ENCODE measurements at places on chromosomes 5 and 9.
A peak's percentile ranks its signal among the peaks of the same experiment; 100 is the strongest.

DNA sequence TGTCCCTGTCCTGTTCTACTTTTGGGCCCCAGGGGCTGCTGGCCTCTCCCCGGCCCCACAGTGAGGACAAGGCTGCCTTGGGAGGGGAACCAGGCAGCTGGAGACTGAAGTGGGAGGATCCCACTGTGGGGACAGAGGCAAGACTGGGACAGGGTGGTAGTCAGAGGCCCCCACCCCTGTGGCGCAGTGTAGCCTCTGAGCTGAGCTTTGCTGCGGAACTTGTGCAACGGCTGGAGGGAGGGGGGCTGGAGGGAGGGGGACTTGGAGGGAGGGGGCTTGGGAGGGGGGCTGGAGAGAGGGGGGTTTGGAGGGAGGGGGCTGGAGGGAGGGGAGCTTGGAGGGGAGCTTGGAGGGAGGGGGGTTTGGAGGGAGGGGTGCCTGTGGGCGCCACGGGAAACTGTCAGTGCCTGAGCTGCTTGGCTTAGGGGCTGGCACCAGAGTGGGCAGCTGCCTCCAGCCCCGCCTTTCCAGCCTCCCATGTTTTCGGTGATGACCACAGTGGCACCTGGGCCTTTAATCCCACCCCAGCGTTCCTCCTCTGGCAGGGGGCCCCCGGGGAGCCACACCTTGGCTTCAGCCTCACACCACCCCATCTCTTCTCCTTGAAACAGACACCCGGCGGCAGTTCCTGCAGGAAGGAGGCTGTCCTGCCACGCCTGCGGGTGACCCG, 2.3 kb upstream of the FUT7 start:
- DNase-seq: no peak

GRCh38 chr5:147906326-147907095, at the start of gene C5orf46:
Gene C5orf46 (minus strand): TSS chr5:147906538. CDS start chr5:147906501, 37 bp downstream.
- DNase-seq: no peak

DNA sequence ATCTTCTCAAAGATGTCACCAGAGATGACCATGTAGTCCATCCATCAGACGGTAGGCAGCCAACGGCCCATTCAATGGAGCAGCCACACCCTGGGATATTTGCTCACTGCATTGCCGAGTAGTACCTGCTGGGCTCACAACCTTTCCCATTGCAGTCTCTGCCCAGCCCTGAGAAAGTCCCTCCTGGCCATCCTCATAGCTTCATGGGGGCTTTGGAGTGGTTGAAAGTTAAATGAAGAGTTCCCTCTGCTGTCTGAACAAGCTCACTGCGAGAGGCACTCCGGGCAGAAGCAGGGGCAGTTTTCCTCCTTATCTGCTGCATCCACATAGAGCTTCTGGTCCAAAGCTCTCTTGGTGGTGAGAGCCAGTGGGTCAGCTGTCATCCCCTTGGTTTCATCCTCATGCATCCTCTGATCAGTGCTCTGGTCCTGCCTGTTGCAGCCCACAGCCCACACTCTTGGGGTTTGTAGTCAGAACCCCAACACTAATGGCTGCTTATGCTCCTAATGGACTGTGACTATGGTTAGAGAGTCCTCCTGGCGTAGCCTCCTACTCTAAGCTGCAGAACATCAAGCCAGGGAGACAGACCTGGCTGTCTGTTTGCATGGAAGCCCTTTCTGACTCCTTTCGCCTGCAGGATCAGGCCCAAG, 23.3 kb downstream of the TNFSF8 start:
- DNase-seq: no peak

GRCh38 chr5:135650081-135650480, 71.3 kb upstream of the CXCL14 start:
- DNase-seq: no peak

GRCh38 chr5:14958188-14958587, 86.6 kb upstream of the ANKH start:
- no peak for DNase-seq

- no peak for DNase-seq
These were observed 813 bp downstream of the ERMP1 start for GRCh38 chr9:5832071-5832537.

DNA sequence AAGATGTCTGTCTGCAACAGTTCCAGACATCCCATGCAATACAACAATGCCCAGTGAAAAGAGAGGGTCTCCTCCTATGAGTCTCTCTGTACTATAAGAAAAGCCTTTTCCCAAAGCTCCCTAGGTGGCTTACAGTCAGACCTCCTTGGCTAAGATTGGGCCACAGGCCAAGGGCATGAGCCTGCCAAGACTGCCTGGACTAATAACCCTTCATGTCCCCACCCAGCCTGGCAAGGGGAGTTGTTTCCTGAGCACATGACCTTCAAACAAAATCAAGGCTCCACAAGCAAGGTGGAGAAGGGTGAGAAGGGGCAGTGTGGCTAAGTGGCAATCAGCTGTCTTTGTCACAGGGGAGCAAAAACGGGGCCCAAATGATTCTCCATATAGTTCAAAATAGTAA, 75.6 kb upstream of the ZSWIM6 start:
- DNase-seq: no peak

GRCh38 chr9:131366761-131367401, 27.0 kb upstream of the PRRC2B start:
- DNase-seq: no peak

DNA sequence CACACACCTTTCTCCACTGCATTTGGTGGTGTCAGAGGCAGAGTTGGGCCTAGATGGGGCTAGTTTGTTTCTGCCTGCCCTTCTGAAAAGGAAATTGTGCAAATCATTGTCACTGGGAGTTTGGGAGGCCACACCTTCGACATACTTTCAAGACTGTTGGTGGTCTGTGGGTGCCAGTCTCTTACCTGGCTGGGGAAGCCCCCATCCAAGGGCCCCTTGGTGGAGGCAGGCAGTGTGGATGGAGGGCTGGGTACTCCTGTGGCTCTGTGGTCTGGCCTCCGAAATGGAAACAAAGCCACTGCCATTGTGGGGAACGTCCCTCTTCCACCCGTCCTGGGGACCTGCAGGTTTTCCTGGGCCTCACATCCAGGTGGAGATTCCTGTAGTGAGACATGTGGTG, 10.9 kb upstream of the PHYHD1 start:
- DNase-seq: no peak

GRCh38 chr9:126000256-126000655, 253.1 kb downstream of the PBX3 start:
- no peak for DNase-seq

DNA sequence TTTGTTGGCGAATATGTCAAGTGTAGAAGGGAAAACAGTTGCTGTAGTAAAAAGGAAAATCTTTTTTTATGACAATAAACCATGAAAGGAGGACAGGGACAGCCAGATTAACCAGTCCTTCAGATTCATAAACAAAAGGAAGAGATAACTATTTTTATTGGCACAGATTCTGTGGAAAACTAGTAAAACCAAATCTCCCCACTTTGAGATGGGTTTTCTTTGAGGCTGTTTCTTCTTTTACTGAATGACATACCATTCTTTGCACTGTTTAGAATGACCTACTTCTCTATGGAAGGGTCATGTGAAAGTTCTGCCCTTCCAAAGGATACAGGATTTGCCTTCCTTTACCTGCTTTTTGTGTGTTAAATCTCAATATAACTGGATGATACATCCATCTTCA, 13.7 kb downstream of the CAST start:
- no peak for DNase-seq

DNA sequence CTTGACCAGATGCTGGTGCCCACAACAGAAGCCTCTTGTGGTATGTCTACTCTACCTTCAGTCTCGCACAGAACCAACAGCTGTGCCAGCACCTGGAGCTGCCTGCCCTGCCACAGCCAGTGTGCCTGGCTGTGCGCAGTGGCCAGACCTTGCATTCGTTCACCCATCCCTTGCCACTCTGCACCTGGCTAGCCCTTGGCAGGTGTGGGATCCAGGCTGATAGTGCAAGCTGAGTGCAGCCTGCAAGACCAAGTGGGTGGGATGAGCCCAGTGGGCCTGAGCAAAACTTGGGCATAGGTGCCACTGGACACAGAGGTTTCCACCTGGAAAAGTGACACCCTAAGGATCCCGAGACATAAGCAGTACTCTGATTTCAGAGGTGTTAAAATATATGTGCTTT, 108.2 kb downstream of the ST8SIA4 start:
- no peak for DNase-seq

- DNase-seq: no peak
These were observed 57.9 kb downstream of the PTCD2 start for GRCh38 chr5:72377910-72378638.

DNA sequence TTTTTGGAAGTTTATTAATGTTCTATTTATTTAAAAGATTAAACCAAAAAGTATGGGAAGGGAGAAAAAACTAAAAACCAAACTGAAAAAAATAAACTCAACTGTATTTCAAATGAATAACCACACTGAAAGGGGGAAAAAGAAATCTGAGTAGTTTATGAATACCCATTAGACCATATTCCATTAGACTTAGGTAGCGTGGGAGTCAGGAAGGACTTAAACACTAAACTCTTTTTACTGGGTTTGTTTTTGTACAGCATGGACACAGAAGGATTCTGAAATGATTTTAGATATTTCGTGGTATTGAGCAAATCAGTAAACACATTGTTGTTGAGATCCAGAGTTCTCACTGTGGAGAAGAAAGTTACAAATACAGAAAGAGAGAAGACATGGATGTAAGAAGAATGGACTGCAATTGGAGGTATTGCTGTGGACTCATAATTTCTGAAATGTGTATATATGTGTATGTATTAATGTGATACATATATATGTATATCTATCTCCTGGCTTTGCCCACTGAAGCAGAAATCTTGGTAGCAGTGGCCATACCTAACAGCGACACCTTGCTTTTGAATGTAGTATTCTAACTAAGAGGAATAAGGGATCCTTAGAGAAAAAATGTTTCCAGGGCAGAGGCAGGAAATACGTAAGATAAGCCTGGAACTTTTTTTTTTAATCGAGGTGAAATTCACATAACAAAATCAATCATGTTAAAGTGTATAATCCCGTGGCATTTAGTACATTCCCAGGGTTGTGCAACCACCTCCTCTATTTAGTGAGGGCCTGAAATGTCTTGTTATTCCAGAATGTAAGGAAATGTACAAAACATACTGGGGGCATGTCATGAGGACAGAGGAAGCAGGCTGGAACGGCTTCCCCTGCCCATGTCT, 228.8 kb downstream of the SMARCA2 start:
- DNase-seq: no peak

DNA sequence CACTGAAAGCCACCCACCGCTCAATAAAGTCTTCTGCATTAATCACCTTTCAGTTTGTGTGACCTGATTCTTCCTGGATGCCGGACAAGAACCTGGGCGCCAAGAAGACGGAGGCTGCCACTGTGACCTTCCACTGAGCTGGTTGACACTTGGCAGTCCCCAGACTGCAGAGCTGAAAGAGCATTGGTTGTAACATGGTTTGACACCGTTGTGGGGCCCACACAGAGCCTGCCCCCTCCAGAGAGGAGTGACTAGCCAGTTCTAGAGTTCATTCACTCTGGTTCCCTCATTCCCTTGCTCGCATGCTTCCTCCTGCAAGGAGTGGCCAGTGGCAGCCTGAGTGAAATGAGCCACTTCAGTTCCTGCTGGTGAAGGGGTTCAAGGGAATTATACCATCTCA, 86.2 kb upstream of the ANXA1 start:
- DNase-seq: no peak

DNA sequence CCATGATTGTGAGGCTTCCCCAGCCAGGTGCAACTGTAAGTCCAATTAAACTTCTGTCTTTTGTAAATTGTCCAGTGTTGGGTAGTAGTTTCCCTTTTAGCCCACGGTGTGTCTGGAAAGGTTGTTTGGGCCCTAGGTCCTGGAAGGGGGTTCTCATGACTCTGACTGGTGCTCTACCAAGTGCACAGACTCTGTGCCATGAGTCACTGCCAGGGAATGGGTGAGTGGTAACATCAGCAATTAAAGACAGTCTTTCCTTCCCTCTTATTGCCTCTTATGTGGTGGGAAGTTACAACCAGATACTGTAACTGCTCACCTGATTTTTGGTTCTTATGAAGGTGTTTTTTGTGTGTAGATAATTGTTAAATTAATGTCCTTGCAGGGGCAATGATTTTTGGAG, 141.2 kb downstream of the PRDM9 start:
- no peak for DNase-seq

DNA sequence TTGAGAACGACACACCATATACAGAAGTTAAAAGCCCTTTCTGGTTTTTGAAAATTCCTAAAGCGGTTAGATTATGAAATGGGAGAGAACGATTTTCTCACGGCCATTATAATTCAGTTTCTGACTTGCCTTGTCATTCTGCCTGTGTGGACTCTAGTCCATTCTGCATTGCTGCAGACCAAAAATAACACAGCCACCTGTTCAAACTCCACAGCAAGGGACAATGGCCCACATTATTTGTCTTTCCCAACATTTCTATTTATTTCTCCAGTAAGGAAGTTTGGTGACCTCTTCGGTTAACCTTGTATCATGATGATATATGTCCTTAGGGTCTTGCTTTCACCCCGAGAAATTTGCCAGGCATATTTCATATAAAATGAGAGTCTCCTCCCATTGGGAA, 497.7 kb downstream of the BRINP1 start:
- no peak for DNase-seq

- no peak for DNase-seq
These were observed 194.1 kb downstream of the CCDC171 start for GRCh38 chr9:15746905-15747304.

DNA sequence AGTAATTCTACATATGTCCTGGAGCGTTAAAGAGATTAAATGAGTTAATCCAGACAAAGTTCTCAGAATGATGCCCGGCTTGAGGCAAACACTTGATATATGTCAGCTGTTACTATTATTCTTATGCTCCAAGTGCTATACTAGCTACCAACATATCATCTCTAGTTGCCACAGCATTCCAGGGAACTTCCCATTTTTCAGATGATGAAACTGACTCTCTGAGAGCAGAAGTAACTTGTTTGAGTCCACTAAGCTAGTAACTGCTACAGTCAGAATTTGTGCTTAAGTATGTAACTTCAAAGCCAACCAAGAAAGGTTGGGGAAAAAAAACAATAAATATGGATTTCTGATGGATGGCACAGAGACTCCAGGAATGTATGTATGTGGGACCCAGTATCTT, 98.1 kb downstream of the CDK5RAP2 start:
- no peak for DNase-seq

DNA sequence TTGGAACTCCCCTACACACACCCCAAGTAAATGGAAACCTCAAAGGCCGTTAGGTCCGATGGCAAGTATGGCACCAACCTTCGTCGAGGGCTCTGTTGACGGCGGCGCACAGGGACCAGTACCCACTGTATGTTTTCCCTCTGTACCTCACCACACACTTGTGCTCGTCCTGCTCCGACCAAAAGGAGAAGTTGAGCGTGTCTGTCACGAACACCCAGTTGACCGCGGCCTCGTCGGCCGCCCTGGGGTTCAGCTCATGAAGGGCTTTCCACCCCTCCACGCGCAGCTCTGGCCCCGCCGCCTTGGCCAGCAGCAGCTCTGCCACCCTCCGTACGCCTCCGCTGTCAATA, 24.0 kb downstream of the HNRNPK start:
- peak; percentile 4 for DNase-seq

DNA sequence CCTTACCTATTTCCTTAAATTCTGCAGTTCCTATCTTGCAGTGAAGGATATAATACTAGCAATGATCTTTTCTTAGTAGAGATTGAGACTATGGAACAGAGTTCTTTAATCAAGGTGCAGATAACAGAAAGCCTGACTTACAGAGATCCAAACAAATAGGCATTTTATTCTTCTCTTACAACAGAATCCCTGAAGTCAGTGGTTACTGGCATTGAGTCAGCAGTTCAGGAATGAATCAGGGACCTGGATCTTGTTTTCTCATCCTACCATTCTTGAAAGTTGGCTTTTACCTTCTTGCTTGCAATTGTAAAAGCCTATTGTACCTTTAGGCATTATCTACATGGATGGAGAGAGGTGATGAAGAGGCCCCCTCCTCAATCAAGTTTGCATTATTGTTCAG, 47.5 kb upstream of the TLE4 start:
- DNase-seq: no peak

- DNase-seq: no peak
These were observed 51.5 kb upstream of the MEF2C start for GRCh38 chr5:88934439-88934838.

Data from stimulated activated CD4-positive, alpha-beta T cell treated with anti-CD3 and anti-CD28 coated beads, Interleukin-15, amount 100 ng/mL, for 1 hour (primary cell).